ENCODE measurements at places on chromosomes 13 and 19.

GRCh38 chr13:65309906-65310305, 1920.2 kb downstream of the PCDH9 start:
- DNase-seq, result no peak

DNA sequence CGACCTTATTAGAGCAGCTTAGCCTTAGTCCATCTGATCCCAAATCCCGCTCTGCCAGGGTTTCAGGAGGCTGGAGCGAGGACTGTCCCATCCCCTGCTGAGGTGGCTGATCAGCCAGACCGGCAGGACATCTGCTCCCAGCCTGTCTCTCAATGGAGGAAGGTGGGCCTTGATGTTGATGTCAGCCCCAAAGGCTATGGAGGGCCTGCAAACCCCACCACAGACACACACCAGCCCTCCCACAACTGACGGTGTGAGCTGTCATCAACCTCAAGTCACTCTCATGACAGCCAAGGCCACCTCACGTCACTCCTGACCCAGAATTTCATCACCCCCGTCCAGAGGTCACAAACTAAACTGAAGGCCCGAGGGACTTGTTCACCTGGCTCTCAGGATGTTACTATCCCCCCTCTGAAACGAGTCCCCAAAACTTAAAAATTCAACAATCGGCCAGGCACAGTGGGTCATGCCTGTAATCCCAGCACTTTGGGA, 25.5 kb downstream of the RHPN2 start:
- no peak for DNase-seq

DNA sequence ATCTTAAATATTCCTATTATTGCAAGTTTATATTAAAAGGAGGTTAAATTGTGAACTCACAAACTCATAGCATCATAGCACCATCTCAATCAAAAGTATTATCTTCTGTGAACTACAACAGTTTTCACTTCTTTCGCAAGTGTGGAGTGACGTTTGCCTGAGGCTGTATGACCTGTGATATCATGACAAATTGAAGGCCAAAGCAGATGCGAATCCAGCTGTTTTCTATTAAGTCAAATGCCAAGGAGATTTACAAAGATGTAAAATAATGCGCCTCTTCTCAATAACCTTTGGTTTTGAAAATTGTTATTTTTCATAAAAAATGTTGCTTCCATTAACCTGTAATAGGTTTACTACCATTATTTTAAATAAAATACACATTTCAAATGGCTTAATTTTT, 7.6 kb upstream of the PEG3 start:
- DNase-seq, result no peak

GRCh38 chr19:11130824-11131455, 24.6 kb downstream of the SPC24 start:
- peak; percentile 76 for DNase-seq

- peak; percentile 53 for DNase-seq
These were observed 5.2 kb upstream of the ZNF507 start for GRCh38 chr19:32339988-32340874.

GRCh38 chr19:862581-863314, 3.3 kb downstream of the CFD start:
- DNase-seq, result peak; percentile 47
